ENCODE measurements at places on chromosomes 1 and 21.

DNA sequence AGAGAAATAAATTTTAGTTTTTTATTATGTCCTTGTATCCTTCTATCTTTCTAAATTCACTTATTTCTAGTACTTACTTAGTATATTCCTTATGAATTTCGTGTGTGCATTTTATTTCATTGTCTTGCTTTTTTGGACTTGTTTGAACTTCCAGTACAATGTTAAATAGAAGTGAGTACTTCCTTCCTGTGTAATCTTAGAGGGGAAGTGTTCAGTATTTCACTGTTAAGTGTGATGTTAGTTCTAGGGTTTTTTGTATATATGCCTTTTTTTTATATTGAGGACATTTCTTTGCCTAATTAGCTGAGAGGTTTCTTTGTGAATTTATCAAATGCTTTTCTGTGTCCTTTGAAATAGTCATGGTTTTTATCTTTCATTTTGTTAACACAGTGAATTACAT, 10.7 kb downstream of the LYPLAL1 start:
- DNase-seq, result no peak

DNA sequence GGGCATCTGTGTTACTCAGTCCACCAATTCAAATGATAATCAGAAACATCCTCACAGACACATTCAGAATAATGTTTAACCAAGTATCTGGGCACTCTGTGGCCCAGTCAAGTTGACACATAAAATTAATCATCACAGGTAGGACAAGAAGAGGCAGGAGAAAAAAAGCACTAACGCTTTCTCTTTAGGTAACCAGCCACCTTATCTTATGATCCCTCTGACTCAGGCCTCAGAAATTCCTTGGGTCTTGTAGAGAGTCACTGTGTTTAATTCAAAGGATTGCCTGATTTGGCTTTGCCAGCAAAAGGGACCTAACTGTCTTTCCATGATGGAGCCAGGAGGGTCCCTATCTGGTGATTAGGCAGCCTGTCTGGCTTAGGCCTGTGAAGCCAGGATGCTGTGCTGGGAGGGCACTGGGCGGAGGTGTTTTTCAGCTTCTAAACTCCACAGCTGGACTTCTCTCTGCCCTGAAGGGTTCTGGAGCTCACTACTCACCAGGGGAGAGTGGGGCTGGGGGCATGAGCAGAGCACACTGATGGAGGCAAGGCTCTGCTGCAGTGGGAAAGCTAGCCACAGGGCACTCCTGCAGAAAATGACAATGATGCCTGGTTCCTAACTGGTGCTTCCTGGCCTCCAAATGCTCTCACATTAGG, 36.4 kb upstream of the STUM start:
- DNase-seq, result no peak

- no peak for DNase-seq
Observed at GRCh38 chr1:8527941-8528340, 210.0 kb downstream of the SLC45A1 start.

DNA sequence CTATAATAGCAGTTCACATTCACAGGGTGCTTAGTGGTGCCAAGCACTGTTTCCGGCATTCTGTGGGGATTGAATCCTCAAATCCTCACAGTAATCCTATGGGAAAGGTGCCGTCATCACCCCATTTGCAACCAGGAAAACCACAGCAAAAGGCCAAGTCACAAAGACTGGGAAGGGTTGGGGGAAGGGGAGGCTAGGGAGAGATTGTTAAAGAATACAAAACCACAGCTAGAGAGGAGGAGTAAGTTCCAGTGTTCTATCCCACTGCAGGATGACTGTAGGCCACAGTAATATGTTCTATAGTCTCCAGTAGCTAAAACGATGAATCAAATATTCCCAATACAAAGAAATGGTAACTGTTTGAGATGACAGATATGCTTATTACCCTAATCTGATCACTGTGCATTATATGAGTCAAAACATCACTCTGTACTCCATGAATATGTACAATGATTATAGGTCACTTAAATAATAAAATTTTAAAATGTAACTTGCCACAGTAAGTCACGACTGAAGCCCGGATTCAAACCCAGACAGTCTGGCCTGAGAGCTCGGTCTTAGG, 256.8 kb downstream of the TOMM20 start:
- DNase-seq, result no peak

GRCh38 chr21:32994305-32994704, 31.4 kb upstream of the OLIG2 start:
- DNase-seq, result no peak

- no peak for DNase-seq
Observed at GRCh38 chr21:32190493-32191144, 88.2 kb downstream of the MIS18A start.

GRCh38 chr1:34320053-34320669, 143.5 kb downstream of the C1orf94 start:
- no peak for DNase-seq

DNA sequence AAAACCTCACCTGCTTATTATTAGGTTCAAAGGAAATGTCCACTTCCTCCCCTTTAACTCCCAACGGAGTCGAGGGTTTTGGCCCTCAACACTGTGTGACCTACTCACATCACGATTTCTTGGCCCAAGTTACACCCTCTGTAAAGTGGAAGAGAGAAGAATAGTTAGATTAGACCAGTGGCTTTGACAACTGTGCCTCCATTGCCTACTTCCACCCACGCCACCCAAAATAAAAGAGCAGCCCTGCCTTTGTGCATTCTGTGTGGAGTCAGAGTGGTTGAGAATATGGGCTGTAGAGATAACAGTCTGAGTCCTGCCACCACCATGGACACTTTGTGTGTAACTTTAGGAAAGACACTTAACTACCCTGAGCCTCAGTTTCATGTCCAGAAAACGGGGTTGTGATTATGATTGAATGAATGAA, 4.1 kb upstream of the HDGF start:
- DNase-seq, result no peak

GRCh38 chr1:116288201-116288598, 84.8 kb upstream of the ATP1A1 start:
- no peak for DNase-seq

DNA sequence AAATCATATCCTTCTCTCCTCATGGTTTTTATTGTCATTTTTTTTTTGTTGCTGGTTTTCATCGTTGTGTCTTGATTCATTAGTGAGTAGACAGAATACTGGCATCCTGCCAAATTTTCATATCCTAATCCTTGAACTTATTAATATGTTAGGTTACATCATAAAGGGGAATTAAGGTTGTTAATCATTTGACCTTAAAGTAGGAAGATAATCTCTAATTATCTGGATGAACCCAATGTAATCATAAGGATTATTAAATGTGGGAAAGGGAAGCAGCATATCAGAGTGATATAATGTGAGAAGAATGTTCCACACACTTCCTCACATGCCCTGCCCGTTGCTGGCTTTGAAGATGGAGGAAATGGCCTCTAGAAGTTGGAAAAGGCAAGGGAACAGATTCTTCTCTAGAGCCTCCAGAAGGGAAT, 299.7 kb downstream of the HMCN1 start:
- DNase-seq, result no peak

GRCh38 chr1:234649432-234650081, 39.6 kb upstream of the IRF2BP2 start:
- no peak for DNase-seq

DNA sequence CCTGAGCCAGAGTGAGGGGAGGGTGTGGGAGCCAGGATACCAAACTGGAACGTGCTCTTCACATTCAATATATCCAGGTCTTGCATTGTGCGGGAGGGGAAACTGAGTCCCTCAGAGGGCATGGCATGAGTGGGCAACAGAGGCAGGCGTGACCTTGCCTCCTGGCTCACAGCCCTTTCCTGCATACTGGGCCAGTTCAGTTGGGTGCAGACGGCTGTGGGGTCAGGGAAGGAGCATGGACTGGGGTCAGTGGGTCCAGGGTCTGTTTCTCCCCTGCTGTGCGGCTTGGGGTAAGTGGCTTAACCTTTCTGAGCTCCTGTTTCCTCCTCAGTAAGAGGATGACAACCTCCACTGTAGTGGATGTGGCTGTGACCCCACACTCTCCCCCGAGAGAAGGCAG, 16.6 kb downstream of the SERINC2 start:
- DNase-seq, result no peak

DNA sequence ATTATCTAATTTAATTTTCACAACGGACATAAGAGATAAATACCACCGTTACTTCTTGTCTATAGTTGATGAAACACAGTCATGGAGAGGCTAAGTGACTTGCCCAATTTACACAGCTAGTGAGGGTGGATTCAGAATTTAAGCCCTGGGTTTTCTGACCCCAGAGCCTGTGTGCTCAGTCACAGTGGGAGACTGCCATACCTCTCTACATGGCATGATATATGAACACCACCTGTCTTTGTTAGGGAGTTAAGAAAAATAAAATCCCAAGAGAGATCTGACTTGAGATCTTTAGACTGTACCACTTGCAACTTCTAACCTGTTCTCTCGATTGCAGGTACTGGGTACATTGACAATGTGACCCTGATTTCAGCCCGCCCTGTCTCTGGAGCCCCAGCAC, 40.3 kb downstream of the LAMC2 start:
- DNase-seq, result no peak

DNA sequence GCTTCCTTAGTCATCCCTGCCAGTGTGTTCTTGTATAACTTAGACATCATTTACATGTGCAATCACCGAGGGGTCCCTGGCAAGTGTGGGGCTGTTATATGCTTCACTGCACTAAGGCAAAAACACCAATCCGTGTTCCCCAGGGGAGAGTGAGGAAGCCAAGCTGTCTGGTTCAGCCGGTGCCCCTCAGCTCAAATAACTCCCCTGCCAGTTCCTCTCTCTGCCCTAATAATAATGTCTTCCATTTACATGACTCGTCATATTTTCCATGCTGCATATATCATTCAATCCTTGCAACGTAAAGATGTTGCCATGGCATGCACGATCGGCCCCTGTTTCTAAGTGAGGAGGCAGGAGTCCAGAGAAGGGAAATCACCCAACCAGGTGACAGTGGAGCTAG, 24.4 kb upstream of the NDC1 start:
- DNase-seq, result no peak

GRCh38 chr1:224045556-224045955, 68.4 kb upstream of the FBXO28 start:
- DNase-seq, result no peak

GRCh38 chr1:32311709-32312393, 20.0 kb downstream of the HDAC1 start:
- DNase-seq, result no peak

GRCh38 chr1:77976433-77977076, 2.3 kb downstream of the FUBP1 start:
- DNase-seq, result no peak

All from anterior cingulate cortex (tissue), 58 donors.